ENCODE measurements at places on chromosomes 11 and 22.

DNA sequence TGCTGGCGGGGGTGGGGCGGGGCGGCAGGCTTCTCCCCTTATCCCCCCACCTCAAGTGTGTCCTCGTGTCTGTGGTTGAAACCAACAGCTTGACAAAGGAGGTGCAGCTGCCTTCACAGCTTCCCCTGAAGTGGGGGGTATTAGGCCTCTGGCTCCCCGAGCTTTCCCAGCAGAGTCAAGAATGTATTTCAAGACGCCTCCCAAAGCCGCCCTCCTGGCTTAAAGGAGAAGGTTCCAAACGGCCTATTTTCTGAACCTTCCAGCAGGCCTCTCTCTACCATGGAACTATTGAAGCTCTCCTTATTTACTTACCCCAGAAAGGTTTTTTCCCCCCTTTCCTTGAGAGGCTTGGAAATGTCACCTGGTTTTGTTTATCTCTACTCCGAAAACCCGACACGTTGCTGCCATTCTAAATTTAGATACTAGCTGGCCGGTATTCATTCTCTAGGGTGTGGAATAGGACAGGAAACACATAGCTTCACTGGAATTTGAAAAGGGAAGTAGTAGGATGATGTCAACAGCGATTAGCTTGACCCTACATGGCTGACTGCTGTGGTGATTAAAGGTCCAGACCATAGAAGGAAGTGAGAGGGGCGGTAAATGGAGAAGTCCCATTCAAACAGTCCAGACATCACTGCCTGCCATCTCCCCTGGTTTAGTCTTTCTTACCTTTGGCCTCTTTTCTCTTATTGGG lies 671 bp upstream of the PICALM start:
- no peak for DNase-seq

- DNase-seq, result no peak
Measured at GRCh38 chr11:13697710-13698109, 29.2 kb downstream of the FAR1 start.

DNA sequence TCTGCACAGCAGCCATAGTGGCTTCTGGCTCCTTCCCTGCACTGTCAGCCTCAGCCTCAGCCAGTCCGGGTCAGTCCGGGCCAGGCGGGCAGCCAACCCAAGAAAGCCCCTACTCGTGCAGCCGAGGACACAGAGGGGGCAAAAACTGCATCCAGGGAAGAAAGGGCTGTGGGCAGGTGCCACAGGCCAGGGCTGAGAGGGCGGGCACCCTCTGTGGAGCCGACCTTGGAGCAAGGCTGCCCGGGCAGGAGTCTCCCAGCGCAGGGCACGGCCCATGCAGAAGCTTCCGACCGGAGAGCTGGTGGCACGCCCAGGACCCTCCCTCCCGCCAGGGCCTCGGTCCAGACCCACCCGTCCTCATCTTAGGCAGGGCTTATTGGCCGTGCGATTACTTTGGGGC lies 10.5 kb upstream of the TH start:
- no peak for DNase-seq

DNA sequence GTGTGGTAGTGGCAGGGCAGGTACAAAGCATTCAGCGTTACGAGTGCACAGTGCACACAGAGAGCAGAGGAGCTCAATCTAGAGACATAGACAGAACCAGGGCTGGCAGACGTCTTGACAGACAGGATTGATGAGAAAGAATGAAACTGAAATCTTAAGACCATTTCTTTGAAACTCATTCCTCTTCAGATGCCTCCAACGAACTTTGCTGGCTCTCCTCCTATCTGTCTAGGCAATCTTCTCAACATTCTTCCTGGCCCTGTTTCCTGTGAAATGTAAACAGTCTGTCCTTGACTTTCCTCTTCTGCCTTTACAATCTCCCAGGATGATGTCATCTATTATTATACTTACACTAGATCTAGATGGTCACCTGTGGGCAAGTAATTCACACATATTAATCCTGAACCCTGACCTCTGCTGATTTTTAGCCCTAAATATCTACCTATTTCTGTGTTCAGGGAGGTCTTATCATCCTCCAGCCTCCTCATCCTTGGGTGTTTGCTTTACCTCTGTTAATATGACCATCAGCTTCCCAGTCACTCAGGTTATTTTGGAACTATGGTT lies 119.5 kb downstream of the ENTHD1 start:
- DNase-seq, result no peak

DNA sequence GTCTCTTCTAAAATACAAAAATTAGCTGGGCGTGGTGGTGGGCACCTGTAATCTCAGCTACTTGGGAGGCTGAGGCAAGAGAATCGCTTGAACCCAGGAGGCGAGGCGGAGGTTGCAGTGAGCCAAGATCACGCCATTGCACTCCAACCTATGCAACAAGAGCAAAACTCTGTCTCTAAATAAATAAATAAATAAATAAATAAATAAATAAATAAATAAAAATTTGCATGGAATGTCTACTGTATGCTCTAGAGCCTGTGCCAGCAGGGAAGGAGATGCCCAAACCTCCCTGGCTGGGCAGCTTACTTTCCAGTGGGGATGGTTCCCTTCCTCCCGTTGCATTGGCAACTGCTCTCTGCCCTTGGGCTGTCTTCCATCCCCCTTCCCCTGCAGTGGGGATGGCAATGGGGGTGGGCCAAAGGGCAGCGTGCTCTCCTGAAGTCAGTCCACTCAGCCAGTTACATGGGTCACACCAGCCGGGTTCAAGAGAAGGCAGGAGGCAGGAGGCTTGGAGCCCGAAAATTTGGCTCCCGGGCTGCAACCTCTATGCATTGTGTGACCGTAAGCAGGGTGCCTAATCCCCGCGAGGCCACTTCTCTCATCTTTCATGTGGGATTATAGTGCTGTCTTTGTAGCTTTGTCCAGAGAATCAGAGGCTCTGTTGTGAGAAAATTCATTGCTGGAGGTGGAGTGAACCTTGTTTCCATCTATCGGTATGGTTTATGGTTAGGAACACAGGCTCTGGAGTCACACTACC lies 1.4 kb upstream of the LRRC10B start:
- no peak for DNase-seq

GRCh38 chr11:70296681-70297080 lies 26.2 kb downstream of the PPFIA1 start:
- DNase-seq, result peak; percentile 21

- no peak for DNase-seq
Measured at GRCh38 chr11:117931331-117931950, 2.2 kb upstream of the TMPRSS13 start.

DNA sequence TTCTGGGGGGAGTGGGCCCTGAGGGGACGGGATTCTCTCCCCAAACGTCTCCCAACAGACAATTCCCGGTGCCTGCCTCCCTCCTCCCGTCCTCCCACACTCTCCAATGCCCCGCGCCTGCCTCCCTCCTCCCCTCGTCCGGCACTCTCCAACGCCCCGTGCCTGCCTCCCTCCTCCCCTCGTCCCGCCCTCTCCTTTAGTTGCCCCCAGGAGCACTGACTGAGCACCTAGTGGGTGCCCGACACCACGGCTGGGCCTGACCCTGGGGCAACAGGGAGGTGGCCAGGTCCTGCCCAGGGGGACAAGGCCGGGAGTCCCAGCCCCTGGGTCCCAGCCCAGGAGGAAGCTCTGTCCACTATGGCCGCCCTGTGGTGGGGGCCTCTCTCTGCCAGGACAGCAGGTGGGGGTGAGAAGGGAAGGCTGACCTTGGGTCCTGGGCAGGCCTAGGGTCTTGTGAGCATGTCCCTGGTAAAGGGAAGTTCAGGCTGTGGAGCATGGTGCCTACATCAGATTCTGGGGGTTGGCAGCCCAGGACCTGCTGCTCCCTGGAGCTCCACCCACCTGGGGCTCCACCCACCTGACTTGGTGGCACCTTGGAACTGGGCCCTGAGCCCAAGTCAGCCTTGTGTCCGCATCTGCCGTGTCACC lies 942.3 kb downstream of the BRD1 start:
- DNase-seq, result peak; percentile 46

Data from sciatic nerve (tissue), 2 donors.